H9 (cell line): ENCODE measurements at places on chromosomes 7 and 10. TPM values are rescaled to one million over a fixed set of nuclear protein-coding genes. Genes with fewer than 3 reads are reported as not detected.

SH2D4B gene
- total RNA-seq: 0.07 TPM in 1 of 2 replicates, not detected in the other

- DNase-seq: no peak
- no peaks in the 10 kb centered on the region for H3K27me3 ChIP-seq
- no peaks in the 10 kb centered on the region for H3K36me3 ChIP-seq
- 0 out of 2 replicates have a peak, but pooled peaks cover 5% of the 10 kb centered on the region for H3K4me1 ChIP-seq
Observed at GRCh38 chr7:36692456-36692855, 31.8 kb downstream of the AOAH start.

DNA sequence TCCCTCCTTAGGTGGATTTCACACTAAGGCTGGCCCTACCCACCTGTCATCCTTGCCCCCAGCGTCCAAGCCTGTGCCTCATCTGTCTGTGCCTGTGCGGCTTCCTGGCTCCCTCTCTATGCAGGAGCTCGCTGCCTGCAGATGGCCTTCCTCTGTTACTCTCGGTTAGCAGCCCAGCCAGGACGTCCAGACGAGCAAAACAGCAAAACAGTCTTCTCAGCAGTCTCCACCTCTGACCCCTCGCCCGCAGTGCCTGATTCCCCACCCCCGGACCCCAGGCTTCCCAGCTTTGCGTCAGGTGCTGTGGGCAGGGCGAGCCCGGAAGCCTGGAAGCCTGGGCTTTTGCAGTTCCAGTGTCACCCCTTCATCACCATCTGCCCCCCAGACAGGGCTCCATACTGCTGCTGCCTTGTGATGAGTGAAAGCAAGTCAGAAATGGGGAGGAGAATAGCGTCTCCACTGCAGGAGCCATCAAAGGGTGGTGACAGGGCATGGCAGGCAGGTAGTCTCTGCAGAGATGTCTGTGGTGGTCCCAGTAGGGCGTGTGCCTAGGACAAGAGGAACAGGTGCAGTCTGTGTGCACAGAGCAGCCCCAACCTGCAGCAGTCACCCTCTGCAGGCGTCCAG lies 88.5 kb downstream of the ADCY1 start:
- no peaks in the 10 kb centered on the region for H3K27me3 ChIP-seq
- H3K36me3 ChIP-seq: no peaks in the 10 kb centered on the region
- no peak overlapping the region for H3K4me3 ChIP-seq
- H3K4me1 ChIP-seq: no peaks in the 10 kb centered on the region

DNA sequence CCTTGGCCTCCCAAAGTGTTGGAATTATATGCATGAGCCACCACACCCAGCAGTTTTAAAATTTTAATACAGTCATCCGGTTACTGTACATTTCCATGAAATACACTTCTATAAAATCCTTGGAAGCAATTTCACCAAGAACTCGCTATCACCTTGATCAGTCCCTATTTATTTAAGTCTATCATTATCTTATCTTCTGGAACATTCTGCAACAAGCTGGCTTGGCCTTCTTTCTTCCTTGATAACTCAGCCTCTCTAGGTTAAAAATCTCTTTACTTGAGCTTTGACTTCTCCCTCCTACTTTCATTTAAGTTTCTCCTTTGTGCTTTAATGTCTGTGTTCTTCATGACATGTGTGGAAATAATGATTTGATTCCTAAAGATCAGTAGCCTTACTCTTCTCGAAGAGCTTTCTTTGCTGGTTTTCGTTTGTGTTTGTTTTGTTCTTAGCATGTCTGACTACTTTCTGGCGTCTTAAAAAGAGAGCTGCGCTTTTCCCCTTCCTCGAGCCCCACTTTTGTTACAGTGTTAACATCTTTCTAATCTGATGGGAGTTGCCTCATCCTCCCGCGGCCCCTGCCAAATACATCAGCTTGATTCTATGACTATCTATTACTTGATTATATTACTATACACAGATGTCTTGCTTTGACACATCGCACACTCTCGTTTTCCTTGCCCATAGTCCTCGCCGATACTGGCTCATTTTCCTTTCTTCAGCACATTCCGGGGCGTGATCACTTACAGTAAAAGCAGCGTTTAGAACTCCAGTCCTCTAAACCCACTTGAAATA lies 11.1 kb upstream of the CALML5 start:
- no peak for DNase-seq
- no peaks in the 10 kb centered on the region for H3K27me3 ChIP-seq
- no peak overlapping the region for H3K27ac ChIP-seq
- H3K4me1 ChIP-seq: no peaks in the 10 kb centered on the region
- no peaks in the 10 kb centered on the region for H3K36me3 ChIP-seq
